ENCODE measurements at places on chromosomes 1 and 21.

GRCh38 chr1:31784356-31785019, 20.3 kb upstream of the ADGRB2 start:
- DNase-seq: no peak

DNA sequence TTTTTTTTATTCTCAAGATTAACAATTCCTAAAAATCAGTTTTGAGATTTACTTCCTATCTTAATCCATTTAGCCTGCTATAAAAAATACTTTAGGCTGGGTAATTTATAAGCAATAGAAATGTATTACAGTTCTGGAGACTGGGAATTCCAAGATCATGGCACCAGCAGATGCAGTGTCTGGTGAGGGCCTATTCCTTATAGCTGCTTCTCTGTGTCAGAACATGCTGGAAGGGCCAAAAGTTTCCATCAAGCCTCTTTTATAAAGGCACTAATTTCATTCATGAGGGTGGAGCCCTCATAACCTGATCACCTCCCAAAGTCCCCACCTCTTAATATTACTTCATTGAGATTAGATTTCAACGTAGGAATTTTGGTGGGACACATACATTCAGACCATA, 41.7 kb downstream of the RNF2 start:
- DNase-seq: no peak

DNA sequence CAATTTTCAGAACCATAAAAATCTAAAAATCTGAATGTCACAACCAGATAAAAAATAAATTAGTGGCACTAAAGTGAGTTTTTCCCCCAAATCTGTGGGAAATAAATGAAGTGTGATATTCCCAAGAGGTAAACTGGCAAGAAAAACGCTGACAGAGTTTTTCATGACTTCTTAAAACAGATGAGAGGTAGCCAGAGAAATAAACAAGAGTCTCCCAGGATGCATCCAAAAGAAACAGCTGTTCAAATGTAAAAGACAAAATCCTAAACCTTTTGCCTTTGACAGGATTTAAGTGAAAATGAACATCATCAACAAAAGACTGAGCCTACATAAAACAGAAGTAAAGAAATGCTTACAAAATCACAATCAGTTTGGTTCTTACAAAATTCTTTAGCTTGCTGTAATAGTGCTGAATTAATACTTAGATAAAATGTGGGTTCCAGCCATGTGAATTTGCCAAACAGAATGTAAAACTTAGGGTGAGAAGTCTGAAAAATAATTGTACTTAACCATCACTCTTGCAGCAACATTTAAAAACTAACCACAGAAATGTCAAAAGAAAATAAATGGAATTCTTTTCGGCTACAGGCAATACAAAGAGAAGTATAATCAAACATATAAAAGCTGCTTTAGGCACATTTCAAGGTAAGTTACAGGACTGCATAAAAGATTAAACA, 133.6 kb downstream of the EIF4G3 start:
- no peak for DNase-seq

DNA sequence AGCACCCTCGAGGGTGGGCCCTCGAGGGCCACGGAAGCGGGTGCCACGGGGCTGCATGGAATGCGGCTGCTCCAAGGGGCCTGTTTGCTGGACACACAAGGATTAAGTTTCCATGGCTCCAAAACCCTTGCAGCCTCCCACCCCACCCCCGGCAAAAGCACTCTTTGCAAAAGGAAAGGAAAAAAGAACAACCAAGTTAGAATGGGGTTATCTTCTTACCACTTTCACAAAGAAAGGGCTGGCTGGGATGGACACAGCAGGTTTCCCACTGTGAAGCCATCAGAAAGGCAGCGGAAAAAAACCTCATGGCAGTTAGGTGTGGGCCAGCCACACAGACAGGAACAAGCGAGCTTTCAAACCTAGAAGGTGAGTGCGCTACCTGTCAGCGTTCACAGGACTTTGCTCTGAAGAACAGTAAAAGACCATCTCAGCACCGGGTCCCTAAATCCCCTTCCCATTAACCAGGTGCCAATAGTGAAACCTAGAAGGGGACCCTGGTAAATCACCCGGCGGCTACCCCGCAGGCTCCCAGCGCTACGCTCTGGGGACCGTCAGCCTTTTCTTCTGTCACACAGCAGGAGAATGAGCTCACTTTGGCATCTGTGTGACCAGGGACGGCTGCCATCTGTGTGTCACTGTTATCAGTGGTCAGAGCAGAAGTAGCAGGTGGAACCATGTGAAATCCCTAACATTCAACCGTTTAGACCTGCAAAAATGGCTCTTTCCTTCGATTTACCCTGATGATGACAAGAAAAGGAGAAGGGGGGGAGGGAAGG, 93.0 kb downstream of the SIM2 start:
- DNase-seq: no peak

DNA sequence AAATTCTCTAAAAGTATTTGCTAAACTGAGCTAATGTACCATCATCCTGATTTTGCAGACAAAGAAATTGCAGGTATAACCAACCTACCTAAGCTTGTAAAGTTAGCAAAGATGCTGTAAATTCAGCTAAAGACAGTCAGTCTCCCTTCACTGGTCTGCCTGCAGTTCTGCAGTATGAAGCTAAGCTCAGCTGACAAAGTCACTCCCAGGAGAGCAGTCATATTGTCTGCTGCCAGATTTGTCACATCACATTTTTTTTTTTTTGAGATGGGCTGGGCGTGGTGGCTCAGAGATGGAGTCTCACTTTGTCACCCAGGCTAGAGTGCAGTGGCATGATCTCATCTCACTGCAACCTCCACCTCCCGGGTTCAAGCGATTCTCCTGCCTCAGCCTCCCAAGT, 8.9 kb upstream of the CMPK1 start:
- no peak for DNase-seq

DNA sequence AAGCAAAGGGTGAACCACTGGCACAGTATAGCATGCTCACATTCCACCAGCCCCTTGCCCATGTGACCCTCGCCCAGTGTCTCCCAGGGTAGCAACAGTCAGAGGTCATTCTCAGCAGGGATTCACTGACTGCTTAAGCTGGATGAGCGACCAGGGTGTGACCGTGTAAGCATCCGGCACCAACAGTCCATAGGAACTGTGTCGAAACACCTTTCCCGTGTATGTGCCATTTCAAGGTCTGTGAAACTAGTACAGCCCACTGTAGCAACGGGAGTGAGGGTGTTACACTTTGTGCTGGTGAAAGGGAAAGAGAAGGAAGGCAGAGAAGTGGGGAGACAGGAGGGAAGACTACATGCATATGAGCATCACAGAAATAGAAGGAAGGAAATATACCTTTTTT, 10.8 kb downstream of the PIK3C2B start:
- DNase-seq: no peak

DNA sequence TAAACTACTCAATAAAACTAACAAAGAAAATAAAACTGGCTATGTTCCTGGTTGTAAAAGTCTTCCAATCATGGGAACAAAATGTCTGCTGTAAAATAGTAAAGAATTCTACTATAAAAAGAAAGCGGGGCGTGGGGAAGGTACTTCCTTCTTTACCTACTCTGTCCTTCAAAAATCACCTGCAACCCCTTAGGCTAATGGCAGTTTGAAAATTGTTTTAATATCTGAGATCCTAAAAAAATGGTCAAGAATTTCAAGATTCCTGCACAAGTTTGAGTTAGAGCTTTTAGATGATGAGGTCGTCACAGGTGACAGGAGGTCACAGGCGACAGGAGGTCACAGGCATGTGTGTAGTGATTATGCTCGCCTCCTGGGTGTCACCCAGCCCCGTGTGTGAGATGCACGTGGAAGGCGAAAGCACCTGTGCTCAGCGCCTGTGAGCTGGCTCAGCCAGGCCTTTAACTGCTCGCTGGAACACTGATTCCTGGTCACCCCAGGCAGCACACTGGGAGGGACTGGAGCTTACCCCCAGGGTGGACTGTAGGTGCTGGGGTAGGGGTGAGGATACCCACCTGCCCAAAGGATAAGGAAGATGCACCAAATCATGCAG, 18.6 kb upstream of the TMPRSS2 start:
- DNase-seq: no peak

DNA sequence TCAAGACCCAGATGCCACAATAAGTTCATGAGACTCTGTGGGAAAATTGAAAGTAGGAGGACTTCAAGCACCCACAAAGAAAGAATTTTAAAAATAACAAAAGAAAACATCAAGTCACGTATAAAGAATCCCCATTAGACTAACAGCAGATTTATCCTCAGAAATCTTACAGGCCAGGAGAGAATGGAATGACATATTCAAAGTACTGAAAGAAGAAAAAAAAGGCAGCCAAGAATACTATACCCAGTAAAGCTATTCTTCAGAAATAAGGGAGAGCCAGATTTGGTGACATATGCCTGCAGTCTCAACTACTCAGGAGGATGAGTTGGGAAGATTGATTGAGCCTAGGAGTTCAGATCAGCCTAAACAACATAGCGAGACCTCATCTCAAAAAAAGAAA, 84.3 kb upstream of the CD53 start:
- no peak for DNase-seq

GRCh38 chr1:223474804-223475203, 81.6 kb downstream of the CCDC185 start:
- DNase-seq: no peak

- DNase-seq: no peak
Observed at GRCh38 chr1:179230721-179231120, 1.2 kb upstream of the ABL2 start.

- no peak for DNase-seq
Observed at GRCh38 chr1:237146241-237146640, 104.3 kb downstream of the RYR2 start.

GRCh38 chr1:89939693-89940438, 55.0 kb upstream of the ZNF326 start:
- DNase-seq: no peak

DNA sequence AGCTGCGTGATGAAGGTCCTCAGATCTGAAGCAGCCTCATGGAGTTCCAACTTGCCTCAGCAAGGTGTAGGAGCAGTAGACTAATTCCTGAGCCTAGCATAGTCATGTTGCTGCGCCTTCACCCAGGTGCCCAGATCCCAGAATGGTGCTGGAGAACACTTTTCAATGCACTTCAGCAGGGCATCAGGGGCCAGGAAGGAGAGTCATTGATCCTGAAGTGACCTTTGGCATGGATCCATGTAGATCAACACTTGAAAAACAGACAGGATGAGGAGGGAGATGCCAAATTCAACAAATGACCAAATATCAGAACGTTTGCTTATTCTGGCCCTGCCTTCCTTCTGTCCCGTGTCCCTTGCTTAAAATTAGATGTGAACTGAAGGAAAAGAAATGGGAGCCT, 91.9 kb downstream of the LEPR start:
- DNase-seq: no peak

GRCh38 chr21:34846601-34847112, 177.9 kb downstream of the CLIC6 start:
- DNase-seq: no peak

All from NCI-H187 treated with DMSO at 0.1 percent for 48 hours (cell line).